ENCODE measurements at places on chromosomes 1 and 21.

DNA sequence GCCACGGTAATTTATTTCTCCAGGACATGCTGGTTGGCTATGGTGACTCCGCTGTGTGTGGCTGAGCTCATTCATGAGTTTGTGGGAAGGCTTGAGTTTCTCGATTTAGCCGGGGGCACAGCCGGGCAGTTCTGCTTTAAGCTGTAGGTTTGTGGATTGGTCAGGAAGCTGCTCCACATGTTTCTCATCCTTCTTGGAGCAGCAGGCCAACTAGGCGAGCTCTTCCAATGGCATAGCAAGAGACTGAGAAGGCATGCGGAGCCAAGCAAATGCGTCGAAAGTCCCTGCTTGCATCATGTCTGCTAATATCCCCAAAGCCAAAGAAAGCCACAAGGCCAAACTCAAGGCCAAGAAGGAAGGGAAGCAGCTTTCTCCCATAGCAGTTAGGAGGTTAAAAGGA, 71.6 kb upstream of the GREM2 start:
- no peak for DNase-seq

- DNase-seq = peak; percentile 24
Observed at GRCh38 chr1:150165622-150166612, 16.2 kb downstream of the PLEKHO1 start.

DNA sequence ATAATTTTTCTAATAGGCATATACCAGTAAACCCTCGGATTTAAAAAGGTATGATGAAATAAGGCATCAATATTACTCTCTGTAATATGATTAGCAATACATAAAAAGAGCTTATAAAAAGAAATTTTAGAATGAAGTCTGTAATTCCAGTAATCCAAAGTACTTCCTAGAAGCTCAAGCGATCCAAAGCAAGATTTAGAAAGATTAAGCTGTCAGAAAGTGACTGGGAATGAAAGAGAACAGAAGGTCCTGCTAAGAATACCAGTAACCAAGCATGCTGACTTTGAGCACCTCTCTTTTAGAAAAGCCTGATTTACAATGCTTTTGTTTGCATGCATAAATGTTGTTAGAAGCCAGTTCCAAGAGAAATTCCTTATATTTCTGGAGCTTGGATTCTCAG, 125.1 kb downstream of the GIPC2 start:
- no peak for DNase-seq

- no peak for DNase-seq
Observed at GRCh38 chr1:77541162-77541545, 141.3 kb downstream of the ZZZ3 start.

DNA sequence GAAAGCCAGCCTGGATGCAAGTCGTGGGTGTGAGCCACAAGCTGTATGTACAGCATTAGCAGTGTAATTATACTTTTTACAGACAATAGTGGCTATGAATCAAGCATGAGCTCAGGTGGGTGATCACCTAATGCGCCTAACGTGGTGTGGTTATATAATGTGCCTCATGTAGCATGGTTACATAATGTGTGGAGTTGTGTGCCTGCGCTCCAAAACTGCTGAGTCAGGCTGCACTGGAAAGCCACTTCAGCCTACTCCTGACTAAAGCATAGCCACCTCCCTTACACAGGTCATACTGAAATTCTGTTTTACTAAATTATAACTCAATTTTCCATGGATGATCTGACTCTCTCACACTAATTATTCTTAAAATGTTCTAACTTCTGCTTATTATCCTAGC, 69.8 kb downstream of the KCNT2 start:
- no peak for DNase-seq

- peak; percentile 52 for DNase-seq
Observed at GRCh38 chr1:115112496-115113375, 23.4 kb upstream of the TSPAN2 start.

DNA sequence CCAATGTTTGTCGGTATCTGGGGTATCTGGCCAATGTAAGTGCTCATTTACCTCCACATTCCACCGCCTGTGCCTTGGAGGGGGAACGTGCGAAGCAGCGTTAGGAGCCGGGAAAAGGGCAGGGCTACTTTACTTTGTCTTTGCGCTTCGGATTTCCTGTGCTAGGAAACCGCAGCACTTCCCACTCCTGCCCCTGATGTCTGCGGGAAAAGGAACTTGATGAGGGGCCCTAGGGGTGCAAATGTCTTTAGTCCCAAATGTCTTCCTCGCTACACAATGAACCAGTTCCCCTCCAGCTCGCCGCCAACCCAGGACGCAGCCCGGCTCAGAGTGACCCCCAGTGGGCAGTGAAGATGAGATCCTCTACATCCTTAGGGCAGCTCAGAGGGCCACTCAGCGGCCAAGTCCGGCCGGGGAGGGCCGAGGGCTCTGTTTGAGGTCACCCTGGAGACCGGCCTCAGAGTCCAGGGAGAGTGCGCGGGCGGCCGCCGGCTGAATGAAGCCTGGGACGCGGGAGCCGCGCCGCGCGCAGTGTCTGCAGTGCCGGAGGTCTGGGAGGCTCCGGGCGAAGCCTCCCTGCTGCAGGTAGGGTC, at the start of gene DYNLT5:
Gene DYNLT5, plus strand, starts transcription at position 460 of the 593 bp plus-strand sequence. CDS start 2,200 bp downstream, outside the sequence.
- no peak for DNase-seq

DNA sequence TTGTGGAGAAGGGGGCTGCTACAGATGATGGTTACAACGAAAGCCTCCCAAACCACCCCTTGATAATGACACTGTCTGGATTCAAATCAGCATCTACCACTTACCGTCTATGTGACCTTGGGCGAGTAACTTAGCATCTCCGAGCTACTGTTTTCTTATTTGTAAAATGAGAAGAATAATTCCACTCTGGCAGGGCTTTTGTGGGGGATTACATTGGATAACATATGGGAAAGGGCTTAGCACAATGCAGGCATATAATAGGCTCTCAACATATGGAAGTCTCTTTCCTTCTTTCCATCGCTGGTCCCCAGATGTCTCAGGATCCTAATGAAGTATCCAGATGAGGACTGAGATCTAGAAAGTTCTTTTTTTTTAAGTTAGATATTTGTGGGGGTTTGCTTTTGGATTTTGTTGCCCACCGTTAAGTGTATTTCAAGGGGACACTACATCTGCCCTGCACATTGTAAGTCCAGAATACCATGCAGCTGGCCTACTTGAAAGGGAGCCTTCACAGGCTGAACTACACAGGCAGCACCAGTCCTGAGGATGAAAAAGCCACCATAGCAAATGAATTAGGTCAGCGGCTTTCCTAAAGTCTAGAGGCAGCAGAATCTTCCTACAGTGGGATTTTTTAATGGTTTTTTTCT, 172.2 kb upstream of the IRF2BP2 start:
- no peak for DNase-seq

DNA sequence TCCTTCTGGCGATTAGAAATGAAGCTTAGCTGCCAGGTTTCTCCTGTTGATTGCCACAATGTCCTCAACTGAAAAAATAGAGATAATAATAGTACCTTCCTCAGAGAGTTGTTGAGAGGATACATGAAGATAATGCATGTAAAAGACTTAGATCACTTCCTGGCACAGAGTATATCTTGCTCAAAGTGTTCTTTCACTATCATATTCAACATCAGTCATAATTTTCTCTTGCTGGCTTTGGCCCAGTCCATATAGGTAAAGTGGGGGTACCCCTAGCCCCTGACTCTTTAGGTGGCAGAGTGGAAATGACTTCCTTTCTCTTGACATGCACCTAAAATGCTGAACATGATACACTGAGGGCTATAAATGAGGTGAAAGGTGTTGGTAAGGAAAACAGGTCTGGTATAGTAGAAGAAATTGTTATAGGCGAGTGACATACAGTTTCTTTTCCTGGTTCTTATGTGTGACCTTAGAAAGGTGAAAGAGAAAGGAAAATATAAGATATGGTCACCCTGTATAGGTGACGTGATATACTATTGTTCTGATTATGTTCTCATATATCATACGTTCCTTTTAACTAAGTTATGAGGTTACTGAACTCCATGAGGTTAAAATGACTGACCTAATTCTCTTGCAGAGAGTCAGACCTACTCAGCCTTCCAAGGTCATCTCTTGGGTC, 209.9 kb upstream of the DEPDC1 start:
- no peak for DNase-seq

DNA sequence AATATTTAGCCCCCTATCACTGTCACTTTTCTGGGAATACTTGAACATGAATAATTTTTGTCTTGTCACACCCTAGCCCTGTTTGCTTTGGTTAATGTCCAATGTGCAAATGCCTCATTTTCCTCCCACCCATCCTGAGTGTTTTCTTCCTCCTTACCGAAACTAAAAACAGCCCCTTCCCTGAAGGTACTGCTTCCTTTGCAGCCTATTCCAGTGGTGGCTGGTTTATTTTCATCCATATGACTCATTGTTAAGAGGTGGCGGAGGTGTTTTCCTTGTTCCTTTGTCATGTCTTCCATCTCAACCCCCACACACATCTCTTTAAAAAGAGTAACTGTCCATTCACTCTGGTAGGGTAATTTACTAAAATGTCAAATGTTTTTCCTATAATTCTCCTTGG, 40.4 kb downstream of the CD55 start:
- no peak for DNase-seq

GRCh38 chr1:159591981-159592380, 4.4 kb downstream of the APCS start:
- no peak for DNase-seq

DNA sequence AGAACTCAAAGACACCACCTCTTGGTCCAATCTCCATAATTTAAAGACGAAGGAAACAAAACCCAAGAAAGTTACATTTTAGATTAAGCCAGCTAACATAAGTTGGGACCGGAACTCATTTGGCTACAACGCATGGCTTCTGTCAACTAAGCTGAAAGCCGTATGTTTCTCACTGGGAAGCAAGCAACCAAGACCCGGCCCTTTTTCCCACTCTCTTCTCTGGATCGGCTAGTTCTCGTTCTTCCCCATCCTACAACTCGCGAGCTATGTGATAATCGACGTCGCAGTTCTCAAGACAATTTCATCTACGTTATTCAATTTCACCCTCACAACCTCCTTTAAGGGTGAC, 601 bp downstream of the CCT8 start:
- DNase-seq = no peak

GRCh38 chr1:170692866-170693575, 29.1 kb downstream of the PRRX1 start:
- no peak for DNase-seq

- no peak for DNase-seq
Observed at GRCh38 chr1:47592296-47593012, 154.6 kb downstream of the FOXD2 start.

GRCh38 chr1:105027838-105028471, 1278.3 kb downstream of the AMY1C start:
- DNase-seq = no peak

DNA sequence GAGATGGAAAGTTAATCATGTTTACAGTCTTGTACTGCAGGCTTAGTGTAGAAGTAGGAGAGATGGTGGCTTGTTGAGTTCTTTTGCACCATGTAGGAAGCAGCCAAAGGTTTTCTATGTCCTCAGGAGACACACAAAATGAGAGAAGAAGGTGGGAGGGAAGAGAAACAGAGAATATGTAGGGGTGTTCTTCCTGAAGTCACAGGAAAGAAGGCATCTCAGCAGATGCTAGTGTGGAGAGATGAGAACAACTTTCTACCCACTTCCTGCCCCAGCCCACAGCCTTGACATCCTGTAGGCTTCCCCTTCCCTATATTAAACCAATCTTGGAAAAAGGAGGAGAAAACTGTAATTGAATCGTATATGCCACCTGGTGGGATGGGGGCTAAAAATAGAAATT, 217.0 kb downstream of the S1PR1 start:
- DNase-seq = no peak

DNA sequence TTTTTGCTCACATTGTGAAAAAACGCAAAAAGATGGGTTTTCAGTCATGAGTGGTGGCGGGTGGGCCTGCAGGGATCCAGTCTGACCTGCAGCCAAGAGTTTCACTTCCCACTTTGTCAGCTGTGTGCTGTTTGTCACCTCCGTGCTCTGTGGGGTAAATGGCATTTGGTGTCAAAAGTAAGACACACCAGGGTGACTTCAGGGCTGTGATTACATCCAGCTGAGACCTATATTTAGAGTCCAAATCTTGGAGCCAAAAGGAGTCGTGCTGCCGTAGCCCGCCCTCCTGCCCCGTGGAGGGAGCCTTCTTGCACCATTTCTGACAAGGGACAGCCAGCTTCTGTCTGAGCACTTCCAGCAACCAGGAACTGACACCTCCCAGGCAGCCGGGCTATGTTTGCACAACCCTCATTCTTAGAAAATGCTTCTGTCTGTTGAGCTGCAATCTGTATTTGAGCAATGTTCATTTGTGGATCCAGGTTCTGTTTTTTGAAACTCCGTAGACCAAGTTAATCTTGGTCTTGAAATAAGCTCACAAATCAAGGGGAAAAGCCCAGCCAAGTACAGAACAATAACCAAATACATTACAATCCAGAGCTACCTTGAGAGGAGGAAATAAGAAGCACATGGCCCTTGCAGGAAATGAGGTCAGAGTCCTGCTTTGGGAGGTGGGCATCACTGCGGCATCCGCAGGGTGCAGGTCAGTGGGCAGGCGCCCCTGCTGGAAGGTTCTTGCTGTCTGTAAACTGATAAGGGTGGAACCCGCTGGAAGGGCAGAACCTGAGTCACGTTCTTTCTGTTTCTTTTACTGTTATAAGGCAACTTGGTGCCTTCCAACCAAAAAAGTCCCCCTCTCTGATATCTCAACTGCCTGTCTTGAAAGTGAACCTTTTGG, 14.4 kb downstream of the ABCG1 start:
- peak; percentile 65 for DNase-seq
